CD4-positive, alpha-beta T cell treated with Interleukin-15 for 4 hours (primary cell): ENCODE measurements at places on chromosomes 1 and 21.
A peak's percentile ranks its signal among the peaks of the same experiment; 100 is the strongest.

- DNase-seq, result peak; percentile 67
Observed at GRCh38 chr1:151326619-151327222, 495 bp downstream of the PI4KB start.

GRCh38 chr1:236332092-236332758 is 50.5 kb upstream of the ERO1B start:
- DNase-seq, result no peak

- DNase-seq, result no peak
Observed at GRCh38 chr1:152752225-152752624, 5.6 kb upstream of the KPRP start.

- no peak for DNase-seq
Observed at GRCh38 chr1:74422421-74423292, 89.8 kb downstream of the LRRC53 start.

- DNase-seq, result no peak
Observed at GRCh38 chr1:33434363-33434750, 3.5 kb upstream of the PHC2 start.

- DNase-seq, result no peak
Observed at GRCh38 chr1:239056940-239057339, 329.4 kb upstream of the CHRM3 start.

GRCh38 chr1:210920258-210920657 is 213.7 kb downstream of the KCNH1 start:
- no peak for DNase-seq

DNA sequence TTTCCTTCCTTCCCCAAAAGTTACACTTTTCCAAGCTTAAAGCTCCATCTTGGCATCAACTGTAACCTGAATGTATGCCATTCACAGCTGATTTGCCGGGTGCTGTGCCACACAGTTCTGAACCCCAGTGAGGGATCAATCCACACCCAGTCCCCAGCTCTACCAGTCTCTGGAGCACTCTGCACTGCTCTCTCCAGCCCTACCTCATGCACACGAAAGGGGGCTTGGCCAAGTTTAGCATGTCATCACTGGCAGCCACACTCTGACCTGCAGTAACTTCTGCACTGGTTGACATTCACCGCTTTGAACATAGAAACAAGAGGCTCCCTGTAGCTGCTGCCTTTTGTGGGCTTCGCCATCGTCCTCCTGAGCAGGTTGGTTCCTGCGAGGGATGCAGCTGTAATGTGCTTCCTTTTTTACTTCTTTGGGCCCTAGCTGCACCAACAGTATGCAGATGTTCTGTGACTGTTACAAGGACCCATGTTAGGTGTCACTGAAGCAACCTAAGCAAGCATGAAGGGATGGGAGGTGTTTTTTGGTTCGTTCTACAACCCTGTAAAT is 135.4 kb upstream of the SLC44A3 start:
- no peak for DNase-seq

DNA sequence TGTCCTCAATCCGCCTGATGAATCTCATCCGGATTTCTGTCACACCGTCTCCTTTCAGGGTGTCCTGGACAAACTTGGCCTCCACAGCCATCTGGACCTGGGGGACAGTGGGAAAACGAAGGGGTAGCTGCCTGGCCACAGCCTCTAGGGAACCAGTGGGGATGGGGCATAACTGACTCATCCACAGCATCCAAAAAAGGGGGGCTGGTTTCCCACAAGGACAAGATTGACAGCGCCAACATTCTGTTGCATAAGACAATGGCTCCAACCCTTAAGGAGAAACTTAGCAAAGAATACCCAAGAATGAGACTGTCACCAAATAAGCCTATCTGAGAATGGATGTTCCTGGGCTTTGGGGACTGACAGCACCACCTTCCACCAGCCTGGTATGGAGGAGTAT is 12.1 kb downstream of the TRAPPC3 start:
- DNase-seq, result no peak

GRCh38 chr1:59367301-59368007 is 70.6 kb downstream of the FGGY start:
- no peak for DNase-seq

- DNase-seq, result peak; percentile 64
Observed at GRCh38 chr1:231603598-231604275, 22.9 kb upstream of the DISC1 start.

- no peak for DNase-seq
Observed at GRCh38 chr1:46298387-46298786, 5.0 kb downstream of the LRRC41 start.

- no peak for DNase-seq
Observed at GRCh38 chr21:32525282-32525681, 60.0 kb downstream of the TCP10L start.

GRCh38 chr21:46005481-46005881 is 23.9 kb downstream of the COL6A1 start:
- no peak for DNase-seq

DNA sequence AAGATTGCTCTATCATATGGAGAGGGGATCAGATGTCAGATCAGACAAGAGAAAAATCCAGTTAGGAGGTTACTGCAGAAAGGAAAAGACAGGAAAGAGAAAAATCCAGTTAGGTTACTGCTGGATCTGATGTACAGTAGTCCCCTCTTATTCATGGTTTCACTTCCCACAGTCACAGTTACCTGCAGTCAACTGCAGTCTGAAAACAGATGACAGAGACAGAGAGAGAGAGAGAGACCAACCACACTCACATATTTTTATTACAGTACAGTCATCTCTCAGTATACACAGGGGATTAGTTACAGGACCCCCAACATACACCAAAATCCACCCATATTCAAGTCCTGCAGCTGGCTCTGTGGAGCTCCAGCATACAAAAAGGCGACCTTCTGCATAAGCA is 29.3 kb downstream of the NUP133 start:
- no peak for DNase-seq

DNA sequence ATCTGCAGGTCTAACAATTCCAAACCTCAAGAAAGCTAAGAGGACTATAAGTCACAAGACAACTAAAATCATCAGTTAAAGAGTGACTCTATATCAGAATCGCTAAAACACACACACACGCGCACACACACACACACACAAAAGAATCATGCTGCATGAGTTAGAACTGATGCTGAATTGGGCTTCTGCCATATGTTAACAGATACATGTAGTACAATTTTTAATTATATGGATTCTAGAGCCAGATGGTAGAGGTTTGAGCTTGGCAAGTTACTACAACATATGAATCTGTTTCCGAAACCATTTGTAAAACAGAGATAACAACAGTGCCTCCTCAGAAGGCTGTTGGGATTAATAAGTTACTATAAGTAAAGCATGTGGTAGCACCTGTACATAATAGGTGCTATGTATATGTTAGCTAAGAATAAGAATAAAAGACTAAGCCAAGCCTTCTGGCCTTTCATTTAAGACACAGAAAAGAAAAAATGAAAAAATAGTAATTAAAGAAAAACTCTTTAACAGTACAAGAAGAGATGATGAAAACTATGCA is 17.9 kb downstream of the EPRS1 start:
- DNase-seq, result no peak

GRCh38 chr21:41873426-41873825 is 5.7 kb downstream of the PRDM15 start:
- DNase-seq, result no peak

- no peak for DNase-seq
Observed at GRCh38 chr1:4084048-4084431, 184.0 kb upstream of the C1orf174 start.

GRCh38 chr1:27137544-27138075 is 17.3 kb downstream of the SLC9A1 start:
- DNase-seq, result no peak

GRCh38 chr1:24897263-24898151 is 32.6 kb downstream of the RUNX3 start:
- DNase-seq, result no peak

- no peak for DNase-seq
Observed at GRCh38 chr1:58762806-58763205, 21.0 kb downstream of the JUN start.

- DNase-seq, result no peak
Observed at GRCh38 chr1:235421751-235422150, 54.5 kb downstream of the TBCE start.

DNA sequence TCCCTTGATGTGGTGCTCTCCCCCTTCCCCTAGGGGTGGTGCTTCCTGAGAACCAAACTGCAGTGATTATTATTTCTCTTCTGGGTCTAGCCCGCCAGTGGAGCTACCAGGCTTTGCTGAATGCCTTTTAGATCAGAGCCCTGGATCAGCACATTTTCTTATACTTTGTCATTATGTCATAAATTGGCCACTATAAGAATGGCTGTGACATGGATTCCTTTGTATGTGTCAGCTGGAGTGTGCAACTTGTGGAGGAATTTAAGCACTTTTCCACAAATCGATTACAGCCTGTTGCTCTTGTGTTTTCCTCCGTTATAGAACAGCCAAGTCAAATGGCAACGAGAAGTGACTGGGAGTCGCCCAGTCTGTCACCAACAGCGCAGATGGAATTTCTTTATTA is 273.3 kb downstream of the DUSP10 start:
- DNase-seq, result no peak

- DNase-seq, result no peak
Observed at GRCh38 chr1:206779638-206780037, 7.3 kb upstream of the IL10 start.

GRCh38 chr1:77659879-77660593 is 22.4 kb downstream of the ZZZ3 start:
- DNase-seq, result no peak

DNA sequence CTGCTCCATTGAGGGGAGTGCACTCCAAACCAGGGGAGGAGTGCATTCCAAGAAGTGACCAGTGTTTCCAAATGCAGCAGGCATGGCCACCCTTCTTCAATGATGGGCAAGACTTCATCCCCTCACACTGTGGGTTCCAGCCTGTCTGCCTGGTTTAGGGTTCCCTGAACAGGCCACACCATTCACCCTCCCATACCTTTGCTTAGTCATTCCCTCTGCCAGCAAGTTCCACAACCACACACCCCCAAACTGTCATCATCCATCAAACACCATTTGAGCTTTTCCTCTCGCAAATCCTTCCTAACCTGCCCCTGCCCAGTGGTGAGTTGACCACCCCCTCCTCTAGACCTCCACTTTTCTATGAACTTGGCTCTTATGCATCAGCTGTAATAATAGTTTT is 116.0 kb downstream of the PLPP3 start:
- no peak for DNase-seq

DNA sequence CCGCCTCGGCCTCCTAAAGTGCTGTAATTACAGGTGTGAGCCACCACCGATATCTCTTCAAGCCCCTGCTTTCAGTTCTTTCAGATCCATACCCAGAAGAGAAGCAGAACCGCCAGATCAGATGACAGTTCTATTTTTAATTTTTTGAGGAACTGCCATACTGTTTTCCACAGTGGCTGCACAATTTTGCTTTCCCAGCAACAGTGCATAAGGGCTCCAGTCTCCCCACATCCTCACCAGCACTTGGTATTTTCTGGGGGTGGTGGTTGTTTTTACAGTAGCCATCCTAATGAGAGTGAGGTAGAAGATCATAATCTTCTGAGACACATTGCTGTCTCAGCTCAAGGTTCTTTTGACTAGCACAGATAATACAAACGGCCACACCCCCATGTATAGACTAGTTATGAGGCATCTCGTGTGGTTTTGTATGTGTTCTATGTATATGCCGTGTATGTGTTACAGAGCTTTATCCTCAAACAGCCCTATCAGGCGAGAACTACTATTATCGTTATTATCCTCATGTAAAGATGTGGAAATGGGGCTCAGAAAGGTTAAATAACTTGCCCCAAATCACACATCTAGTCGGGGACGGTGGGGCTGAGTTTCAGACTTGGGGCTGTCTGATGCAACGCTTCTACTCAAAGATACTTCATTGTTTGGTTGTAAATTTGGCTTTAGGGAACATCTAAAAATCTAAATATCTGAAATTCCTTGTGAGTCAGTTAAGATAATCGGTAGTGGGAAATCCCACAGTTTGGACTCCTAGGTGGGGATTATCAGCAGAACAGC is 12.0 kb downstream of the FHAD1 start:
- DNase-seq, result no peak

DNA sequence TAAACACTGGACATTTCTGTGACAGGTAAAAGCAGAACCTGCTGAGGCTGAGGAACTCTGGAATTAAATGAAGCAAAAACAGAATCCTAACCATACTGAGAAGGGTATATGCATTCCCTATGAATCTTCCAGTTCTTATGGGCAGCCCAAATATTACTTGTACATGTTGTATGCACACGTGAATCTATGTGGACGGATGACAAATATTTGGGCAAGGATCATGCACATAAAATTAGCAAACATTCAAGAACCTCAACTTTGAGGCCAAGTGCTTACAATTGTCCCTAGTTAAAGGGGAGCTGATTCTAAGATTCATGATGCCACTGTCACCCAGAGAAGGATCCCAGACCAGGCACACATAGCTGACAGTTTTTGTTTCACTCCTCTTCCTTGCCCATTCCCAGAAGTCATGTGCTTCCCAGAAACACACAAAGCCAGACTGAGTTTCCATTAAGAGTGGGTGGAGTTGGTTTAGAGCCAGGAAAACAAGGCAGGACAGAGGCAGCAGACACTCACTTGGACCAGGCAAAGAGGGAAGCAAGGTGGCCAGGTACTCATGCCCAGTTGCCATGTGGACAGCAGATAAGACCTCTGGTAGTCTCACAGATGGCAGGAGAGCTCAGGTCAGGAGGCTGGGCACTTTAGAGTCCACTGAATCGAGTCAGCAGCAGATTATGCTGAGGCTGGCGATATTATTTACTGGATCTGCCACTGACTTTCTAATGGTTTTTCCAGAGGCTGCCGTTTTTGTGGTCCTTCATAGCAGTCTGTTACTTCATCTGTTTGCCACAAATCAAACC is 25.6 kb downstream of the AK2 start:
- no peak for DNase-seq

GRCh38 chr1:189983166-189983890 is 494.3 kb downstream of the BRINP3 start:
- DNase-seq, result no peak

DNA sequence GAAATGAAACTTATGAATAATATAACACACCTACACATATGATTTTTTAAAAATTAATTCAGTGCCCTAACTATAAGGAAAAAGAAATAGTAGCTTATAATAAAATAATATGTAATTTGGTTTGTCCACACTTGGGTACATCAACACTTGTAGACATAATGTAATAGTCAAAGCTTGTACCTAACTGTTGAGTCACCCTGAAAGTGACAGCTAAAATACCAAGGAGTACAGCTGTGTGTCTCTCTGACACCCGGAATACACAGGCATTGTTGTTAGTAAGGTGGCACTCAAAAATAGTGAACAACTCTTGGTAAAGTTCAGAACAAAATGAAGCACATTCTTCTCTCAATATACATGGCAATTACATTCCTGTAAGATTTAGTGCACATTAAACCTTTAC is 243.4 kb downstream of the TRABD2B start:
- no peak for DNase-seq

DNA sequence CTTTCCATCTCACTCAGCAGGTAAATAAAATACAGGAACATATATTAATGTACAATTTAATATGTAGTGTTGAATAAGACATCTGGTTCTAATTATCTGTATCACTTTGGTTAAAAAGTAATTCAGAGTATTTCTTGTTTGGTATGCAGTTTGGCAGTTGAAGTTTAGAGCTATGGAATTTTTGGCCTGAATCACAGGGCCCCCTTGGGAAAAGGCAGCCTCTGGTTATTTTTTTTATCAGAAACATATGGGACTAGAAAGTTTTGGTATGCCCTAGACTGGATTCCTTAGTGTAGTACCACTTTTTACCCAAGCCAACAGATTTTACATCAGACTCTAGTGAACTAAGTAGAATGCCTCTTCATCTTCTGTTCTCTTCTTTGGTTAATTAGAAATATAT is 26.4 kb downstream of the CNST start:
- DNase-seq, result no peak
